ENCODE measurements at places on chromosomes 2 and 18.

- no peak for DNase-seq
Measured at GRCh38 chr2:237680702-237681478, 53.5 kb downstream of the LRRFIP1 start.

DNA sequence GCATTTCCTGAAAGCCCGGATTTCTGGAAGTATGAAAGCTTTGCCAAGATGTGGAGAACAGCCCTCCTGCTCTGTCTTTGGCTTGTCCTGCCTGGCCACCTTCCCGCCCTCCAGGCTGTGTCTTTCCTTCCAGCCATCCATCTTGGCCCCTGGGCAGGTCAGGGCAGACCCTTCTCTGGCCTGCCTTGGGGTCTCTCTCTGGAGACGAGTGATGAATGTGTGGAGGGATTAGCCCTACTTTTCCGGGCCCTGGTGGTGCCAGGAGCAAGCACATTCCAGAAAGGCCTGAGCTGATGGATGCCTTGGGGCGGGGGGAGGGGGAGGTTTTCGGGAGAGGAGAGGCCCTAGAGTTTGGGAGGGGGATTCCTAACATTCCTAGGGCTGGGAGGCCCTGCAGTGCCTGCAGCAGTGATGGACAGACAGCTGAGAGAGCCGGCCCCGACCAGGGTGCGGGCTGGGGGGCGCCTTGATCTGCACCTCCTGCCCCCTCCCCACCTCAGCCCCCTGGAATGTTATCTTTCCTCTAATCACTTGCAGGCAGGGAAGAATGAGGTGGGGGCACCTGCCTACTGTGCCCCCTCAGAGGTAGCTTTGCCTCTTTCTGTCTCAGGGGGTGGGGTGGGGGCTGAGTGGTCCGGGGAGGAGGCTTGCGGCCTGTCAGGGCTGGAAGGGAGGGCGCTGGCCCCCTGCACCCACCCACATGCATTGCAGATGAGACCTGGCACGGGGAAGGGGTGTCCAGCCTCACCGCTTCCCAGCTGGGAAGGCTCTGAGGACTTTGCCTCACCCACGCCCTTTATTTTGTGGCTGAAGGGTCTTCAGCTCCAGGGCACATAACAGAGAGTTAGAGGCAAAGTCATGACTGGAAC lies 156.2 kb downstream of the DDX1 start:
- no peak for DNase-seq

DNA sequence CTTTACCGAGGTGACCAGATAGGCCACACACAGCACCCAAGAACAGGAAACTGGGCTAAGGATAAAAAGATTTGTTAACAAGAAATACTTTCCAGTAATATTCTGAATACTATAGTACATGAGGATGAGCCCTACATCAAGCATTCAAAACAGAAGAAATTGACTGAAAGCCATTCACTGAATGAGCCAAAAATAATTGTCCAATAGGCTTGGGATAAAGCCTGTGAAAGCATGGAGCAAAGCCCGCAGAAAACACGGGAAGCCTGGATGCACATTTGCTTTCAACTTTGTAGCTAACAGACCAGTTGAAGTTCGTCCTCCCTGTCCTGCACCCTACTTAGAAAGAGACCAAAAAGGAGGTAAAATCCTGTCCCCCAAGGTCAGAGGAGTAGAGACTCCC lies 56.3 kb downstream of the DIPK1C start:
- DNase-seq: no peak

GRCh38 chr2:51511002-51511401 lies 479.1 kb upstream of the NRXN1 start:
- no peak for DNase-seq

DNA sequence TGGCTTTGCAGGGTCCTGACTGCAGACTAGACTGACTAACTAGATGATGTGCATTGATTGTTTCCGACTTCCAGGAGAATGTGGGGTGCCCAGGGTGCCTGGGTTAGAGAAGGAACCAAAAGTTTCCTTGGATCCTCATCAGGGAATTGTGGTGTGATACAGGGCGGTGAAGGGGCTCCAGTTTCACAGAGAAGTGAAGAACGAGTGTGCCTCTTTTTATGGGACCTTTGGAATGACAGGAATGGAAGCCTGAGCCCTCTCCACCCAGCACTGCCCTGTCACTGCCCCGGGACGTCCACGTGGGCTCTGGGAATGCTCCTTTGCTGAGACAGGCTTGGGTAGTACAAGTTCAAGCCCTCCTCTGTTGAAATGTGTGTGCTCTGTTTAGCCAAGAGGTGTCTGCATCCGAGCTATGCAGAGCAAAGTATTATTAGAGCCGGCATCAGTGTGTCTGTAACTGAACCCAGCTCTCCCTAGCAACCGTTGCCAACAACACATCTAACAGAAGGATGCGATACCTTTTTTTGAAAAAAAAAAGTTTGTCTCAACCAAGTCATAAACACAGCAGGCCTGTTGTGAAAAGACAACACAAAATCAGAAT lies 183.6 kb downstream of the SMAD7 start:
- no peak for DNase-seq

- DNase-seq: no peak
Measured at GRCh38 chr2:42879121-42879705, 86.8 kb upstream of the HAAO start.

DNA sequence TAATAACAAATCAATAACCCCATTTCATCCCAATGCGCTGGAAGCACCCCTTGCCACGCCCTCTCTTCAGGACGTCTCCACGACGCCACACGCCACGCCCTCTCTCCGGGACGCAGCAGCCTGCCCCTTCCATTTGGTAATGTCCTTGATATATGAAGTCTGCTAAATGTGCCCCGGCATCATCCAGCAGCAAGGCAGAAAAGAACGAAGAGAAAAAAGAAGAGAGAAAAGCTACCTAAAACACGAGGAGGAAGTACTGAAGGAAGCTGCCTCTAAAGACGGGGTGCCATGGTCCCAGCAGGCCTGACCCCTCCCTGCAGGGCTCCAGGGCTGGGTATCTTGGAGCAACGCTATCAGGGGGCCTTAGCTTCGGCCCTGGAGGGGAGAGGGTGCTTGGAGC lies 41.8 kb downstream of the CNGA3 start:
- no peak for DNase-seq

GRCh38 chr2:84891355-84892010 lies 10.6 kb upstream of the TRABD2A start:
- no peak for DNase-seq

All from kidney capillary endothelial cell (primary cell).